Ovary (tissue), 10 donors: ENCODE measurements at places on chromosomes 13 and 19. TPM values are rescaled to one million over a fixed set of nuclear protein-coding genes. Genes with fewer than 3 reads are reported as not detected.

- no peak for DNase-seq
Observed at GRCh38 chr13:102626928-102627327, 30.1 kb downstream of the TPP2 start.

Gene IGFL1
- polyA plus RNA-seq = not detected

DNA sequence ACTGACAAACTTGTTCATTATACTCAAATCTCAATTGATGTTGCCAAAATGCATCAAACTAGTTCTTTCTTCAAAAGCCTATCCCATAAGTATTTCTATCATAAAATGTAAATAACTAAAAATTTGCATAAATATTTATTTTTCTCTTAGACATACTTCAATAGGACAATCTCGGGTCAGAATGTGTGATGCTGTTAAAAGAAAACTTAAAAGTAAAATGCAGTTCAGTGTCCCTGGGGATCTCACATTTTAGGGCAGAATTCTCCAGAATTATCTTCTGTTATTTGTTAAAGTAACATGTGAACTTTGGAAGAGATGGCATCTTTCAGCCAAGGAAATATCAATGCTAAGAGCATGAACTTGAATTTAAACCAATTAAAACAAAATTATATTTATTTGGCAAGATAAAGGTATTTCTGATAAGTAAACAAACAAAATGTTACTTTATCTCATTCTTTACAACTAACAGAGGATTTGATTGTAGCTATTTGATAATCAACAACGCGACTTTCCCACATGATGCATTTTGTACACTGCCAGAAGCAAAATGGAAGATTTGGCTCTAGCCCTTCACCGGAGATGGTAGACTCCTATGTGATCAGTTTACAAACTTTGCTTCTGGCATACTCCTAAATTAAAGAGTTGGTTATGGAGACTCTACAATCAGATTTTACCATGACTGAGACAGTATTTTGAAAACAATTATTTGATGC is 169.5 kb upstream of the EDNRB start:
- no peak for DNase-seq

Gene ZNF723
- not detected for polyA plus RNA-seq

DNA sequence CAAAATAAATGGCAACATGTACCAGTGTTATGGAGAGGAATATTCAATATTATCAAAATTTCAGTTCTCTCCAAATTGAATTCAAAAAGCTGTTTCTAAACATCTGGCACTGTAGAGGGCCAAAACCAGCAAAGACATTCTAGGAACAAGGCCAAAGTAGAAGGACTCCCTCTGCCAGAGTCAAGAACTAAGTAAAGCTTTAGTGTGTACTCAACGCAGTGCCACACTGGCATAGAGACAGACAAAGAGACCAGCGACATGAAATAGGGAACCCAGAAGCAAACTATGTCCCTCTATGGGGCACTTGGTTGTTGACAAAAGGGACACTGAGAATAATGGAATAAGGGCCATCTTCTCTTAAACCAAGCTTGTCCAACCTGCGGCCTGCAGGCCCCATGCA is 15.6 kb downstream of the SCGB2B2 start:
- no peak for DNase-seq

DNA sequence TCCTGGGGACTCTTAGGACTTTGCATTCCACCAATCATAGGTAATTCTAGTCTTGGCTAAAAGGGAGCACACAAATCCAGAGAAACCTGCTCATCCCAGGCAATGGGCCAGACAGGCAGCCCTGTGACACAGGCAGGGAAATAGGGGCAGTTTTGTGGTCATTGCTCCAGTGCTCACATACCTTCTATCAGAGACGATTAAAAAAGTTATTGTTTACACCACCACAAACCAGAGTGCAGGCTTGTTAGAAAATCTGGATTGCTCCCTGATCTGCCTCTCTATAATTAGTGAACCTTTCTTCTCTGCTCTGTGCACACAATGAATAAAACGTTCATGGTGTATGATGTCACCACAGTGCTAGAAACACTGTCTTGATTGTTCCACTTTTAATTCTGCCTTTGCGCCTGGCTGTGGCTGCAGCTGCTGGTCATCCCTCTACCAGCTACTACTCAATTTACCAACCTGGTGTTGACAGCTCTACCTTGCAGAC is 121.6 kb upstream of the SPATA13 start:
- DNase-seq = no peak

DNA sequence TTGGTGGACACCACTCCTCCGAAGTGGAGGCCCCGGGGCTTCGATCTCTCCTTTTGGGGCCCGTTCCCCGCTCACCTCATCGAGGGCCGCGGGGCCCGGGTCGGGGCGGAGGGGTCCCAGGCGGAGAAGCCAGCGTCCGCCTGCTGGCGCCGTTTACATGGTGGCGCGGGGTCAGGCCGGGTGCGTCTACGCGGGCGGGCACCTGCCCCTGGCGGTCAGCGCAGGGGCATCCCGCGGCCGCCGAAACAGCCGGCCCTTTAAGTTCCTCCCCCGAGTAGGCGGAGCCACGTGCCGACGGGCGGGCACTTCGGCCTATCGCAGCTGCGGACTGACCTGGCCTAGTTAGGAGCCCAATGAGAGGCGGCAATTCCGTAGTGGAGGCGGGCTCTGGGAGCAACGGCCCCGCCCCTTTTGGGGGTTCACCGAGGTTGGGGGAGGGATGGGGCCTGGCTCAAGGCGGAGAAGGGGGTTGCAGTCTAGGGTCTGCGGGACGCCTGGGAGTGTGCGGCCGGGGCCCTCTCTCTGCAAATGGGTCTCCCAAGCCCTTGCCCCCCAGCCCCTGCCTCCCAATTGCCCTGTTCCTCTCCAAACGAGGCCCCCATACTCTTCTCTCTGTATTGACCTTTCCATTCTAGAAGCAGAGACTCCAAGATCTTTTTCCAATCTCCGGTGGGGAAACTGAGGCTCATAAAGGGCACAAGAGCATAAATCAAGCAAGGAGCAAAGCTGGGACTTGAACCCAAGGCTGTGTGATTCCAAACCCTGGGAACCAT is at the start of gene ABHD8:
TSS of gene ABHD8 (minus strand) at position 259 of the 773 bp plus-strand sequence. CDS start 1,809 bp downstream, outside the sequence.
- DNase-seq = peak; percentile 98

DNA sequence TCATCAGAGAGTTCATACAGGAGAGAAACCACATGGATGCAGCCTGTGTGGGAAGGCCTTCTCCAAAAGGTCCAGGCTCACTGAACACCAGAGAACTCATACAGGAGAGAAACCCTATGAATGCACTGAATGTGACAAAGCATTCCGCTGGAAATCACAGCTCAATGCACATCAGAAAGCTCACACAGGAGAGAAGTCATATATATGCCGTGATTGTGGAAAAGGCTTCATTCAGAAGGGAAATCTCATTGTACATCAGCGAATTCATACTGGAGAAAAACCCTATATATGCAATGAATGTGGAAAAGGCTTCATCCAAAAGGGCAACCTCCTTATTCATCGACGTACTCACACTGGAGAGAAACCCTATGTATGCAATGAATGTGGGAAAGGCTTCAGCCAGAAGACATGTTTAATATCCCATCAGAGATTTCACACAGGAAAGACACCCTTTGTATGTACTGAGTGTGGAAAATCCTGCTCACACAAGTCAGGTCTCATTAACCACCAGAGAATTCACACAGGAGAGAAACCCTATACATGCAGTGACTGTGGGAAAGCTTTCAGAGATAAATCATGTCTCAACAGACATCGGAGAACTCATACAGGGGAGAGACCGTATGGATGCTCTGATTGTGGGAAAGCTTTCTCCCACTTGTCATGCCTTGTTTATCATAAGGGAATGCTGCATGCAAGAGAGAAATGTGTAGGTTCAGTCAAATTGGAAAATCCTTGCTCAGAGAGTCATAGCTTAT is 17.7 kb downstream of the ZNF613 start:
- DNase-seq = no peak

DNA sequence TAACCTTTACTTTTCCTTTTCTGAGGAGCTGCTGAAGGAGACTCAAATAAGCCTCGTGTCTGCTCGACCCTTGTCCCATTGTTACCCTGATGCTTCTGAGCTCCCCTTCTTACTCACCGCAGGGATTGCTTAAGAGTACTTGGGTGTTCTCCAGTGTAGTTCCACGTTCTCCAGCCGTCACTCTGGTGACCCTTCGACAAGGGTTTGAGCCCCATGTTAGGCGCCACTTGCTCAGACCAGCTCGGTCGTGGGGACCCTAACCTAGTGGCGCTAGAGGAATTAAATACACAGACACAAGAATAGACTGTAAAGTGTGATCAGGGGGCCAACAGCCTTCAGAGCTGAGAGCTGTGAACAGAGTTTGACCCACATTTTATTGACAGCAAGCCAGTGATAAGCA is 10.3 kb downstream of the ZNF480 start:
- DNase-seq = no peak

GRCh38 chr13:113105032-113105920 is at the start of gene F7:
Gene F7, plus strand, starts transcription at chr13:113105791. Its CDS starts 51 bp downstream, at chr13:113105842.
- no peak for DNase-seq

DNA sequence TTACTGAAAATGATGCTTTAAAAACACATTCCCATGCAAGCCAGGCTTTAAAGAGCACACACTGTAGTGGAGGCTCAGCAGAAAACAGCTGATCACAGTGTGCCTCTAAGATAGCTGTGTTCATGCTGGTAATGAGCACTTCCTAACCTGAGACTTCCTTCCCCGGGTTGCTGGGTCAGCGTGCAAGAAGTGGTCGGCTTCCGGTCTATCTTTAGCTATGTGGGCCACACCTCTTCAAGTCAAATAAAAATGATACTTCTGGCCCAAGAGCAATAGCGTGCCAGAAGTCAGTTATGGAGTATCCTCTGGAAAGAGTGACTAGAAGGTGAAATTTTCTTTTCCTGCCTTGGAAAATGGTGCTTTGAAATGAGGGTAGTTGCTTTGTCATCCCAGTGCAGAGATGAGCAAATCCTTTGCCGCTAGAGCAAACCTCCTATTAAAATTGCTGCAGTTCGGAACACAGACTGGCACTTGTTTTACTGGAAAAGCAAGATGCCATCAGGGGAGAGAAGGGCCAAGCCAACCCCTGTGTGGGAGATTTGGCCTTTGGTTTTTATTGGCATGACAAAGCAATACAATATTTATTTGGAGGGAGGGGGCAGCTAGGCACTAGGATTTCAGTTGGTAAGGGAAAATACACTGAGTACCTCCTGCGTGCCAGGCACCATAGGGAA is 64.2 kb downstream of the ARHGAP35 start:
- no peak for DNase-seq

Gene NLRP5
- polyA plus RNA-seq = 0.17 TPM

DNA sequence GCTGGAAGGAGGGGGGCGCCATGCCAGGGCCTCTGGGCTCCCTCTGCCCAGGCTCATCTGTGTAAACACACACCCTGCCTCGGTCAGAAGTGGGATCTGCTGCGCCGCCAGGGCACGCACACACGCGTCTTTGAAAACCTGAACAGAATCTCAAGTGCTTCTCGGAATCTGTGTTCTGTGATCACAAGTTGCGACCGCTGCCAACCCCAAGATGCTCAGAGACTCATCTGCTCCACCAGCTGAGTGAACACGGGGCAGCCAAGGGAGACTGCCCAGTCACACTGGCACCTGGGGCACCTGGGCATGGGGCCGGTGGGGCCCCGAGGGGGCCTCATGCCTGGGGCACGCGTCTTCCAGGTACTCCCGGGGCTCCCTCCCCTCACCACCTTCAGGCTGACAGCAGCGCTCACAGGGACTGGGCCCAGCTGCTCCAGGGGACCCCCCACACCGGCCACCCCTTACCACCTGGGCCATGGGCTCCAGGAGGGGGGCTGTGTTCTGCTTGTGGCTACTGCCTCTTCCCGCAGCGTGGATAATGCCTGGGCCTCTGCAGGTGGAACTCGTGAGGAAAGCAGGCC is 59.0 kb downstream of the KLF2 start:
- no peak for DNase-seq

GRCh38 chr13:91904597-91904996 is 506.2 kb downstream of the GPC5 start:
- no peak for DNase-seq

Gene KLK11
- 1.4 TPM for polyA plus RNA-seq

- no peak for DNase-seq
Observed at GRCh38 chr13:83449668-83450395, 432.4 kb downstream of the SLITRK1 start.

- no peak for DNase-seq
Observed at GRCh38 chr19:13396250-13397080, 109.8 kb downstream of the CACNA1A start.

DNA sequence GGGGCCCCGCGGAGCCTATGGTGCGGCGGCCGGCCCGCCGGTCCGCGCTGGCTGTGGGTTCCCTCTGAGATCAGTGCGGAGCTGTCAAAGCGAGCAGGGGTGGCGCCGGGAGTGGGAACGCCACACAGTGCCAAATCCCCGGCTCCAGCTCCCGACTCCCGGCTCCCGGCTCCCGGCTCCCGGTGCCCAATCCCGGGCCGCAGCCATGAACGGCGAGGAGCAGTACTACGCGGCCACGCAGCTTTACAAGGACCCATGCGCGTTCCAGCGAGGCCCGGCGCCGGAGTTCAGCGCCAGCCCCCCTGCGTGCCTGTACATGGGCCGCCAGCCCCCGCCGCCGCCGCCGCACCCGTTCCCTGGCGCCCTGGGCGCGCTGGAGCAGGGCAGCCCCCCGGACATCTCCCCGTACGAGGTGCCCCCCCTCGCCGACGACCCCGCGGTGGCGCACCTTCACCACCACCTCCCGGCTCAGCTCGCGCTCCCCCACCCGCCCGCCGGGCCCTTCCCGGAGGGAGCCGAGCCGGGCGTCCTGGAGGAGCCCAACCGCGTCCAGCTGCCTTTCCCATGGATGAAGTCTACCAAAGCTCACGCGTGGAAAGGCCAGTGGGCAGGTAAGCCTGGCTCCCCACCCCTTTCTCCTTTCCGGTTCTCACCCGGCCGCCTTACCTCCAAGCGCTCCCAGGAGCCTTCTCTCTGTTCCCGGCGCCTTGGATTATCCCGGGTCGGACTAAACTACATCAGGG is at the start of gene PDX1:
TSS of gene PDX1 (plus strand) at position 67 of the 743 bp plus-strand sequence. CDS start at position 206, 139 bp downstream.
- no peak for DNase-seq

DNA sequence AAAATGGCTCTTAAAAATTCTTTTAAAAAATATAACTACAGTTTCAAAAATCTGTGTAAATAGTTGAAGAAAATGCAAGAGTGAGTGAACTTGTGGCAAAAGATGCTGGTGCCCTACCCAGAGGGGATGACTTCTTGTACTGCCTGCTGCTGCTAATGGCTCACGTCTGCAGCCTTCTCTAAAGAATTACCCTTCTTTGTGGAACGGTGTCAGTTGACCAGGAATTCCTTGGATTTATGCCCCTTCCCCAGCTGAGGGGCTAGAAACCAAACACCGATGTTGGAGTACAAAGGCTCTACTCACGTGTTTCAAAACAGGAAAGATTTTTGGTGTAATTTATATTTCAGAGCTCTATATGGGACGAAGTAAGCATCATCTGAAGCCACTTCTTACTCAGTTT is 1582.8 kb downstream of the OLFM4 start:
- no peak for DNase-seq

GRCh38 chr19:18861917-18862316 is 30.2 kb downstream of the UPF1 start:
- DNase-seq = no peak

Gene ZNF816
- 8.7 TPM for polyA plus RNA-seq

- DNase-seq = peak; percentile 60
Observed at GRCh38 chr19:55383279-55384130, 587 bp downstream of the TMEM238 start.

Gene CGB5
- polyA plus RNA-seq = not detected

- DNase-seq = no peak
Observed at GRCh38 chr13:56720841-56721240, 419.9 kb upstream of the PRR20A start.

GRCh38 chr19:5313307-5313706 is 27.3 kb downstream of the PTPRS start:
- DNase-seq = no peak

- peak; percentile 83 for DNase-seq
Observed at GRCh38 chr19:35138305-35138892, at the start of gene FXYD1. Gene FXYD1, plus strand, starts transcription at chr19:35138824. Its CDS starts 1,256 bp downstream, at chr19:35140080.
